ENCODE measurements at places on chromosomes 11 and 22. TPM values are rescaled to one million over a fixed set of nuclear protein-coding genes. Genes with fewer than 3 reads are reported as not detected.
A peak's percentile ranks its signal among the peaks of the same experiment; 100 is the strongest.

The IL18 gene
- total RNA-seq: not detected

- DNase-seq: no peak
- no peak overlapping the region for H3K27ac ChIP-seq
- H3K27me3 ChIP-seq: peaks cover 18% of the 10 kb centered on the region
- no peak overlapping the region for H3K4me3 ChIP-seq
- peaks cover 3% of the 10 kb centered on the region for H3K36me3 ChIP-seq
These were observed 63.1 kb downstream of the ARHGEF12 start for GRCh38 chr11:120399307-120399706.

DNA sequence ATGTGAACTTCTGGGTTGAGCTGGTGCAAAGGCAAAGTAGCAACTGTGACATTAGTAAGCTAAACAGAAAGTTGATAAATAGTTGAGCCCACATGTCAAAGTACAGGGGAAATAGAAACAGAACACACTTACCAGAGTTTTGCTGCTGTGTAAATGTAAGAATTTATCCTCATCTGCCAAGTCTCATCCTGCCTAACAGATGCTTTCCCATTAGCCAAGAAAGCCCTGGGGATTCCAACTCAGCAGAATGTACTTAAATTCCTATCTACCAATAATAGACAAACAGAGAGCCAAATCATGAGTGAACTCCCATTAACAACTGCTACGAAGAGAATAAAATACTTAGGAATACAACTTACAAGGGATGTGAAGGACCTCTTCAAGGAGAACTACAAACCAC lies 7.3 kb upstream of the OR51A2 start:
- H3K4me1 ChIP-seq: no peaks in the 10 kb centered on the region
- no peak overlapping the region for H3K4me3 ChIP-seq
- H3K27ac ChIP-seq: no peak overlapping the region
- no peak for DNase-seq

DNA sequence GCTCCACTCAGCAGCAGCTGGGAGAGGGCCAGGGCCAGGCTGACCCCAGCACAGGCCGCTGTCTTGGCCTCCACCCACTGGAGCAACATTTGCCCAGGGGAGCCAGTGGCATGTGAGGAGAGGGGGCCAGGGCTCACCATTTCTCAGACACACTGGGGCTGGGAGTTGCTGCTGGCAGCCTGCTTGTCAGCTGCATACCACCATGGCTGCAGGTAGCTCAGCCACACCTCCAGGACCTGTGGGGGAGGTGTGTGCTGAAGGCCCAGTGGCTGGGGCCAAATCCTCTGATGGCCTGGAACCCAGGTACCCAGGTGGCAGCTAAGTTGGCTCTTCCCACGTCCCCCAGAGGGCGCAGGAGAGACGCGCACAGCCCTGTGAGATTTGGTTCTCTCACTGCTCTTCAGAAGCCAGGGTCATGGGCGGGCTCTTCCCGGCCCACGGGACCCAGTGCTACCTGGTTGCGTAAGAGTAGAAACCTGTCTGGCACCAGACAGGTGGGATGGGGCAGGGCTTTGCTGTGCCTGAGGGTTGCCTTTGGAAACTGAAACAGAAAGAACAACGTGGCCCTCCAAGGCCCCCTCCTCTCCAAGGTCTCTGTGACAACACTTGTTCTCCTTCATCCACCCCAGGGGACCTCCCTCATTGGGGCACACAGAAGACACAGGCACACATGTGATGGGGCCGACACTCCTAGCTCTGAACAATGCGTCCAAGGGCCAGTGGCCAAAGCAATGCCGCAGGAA lies 98.8 kb downstream of the MED15 start:
- H3K4me3 ChIP-seq: no peak overlapping the region
- DNase-seq: peak; percentile 56
- no peak overlapping the region for H3K27ac ChIP-seq

DNA sequence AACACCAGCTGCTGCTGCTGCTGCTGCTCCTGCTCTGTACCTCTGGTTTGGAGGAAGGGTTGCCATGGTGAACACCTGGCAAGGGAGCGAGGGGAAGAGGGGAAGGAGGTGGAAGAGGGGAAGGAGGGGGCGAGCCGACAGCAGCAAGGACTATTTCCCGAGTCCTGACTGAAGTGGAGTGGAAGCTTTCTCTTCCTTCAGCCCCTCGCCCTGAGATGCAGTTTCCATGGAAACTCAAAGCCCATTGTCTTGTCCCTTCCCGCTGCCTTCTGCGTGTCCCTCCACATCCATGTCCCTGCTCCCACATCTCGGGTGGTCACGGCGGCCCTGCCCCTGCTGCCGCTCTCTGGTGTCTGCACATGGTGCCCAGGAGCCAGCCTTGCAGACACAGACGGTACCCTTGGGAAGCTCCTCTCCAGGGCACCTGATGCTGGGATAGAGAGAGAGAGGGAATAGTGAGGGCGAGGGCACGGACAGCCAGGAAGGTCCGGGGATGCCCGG lies 28.6 kb downstream of the FAM83F start:
- H3K27ac ChIP-seq: no peak overlapping the region
- no peak for DNase-seq
- peaks cover 2% of the 10 kb centered on the region for H3K4me1 ChIP-seq
- H3K36me3 ChIP-seq: no peaks in the 10 kb centered on the region
- H3K4me3 ChIP-seq: no peak overlapping the region

All from naive thymus-derived CD8-positive, alpha-beta T cell (primary cell).